H4 (cell line): ENCODE measurements at places on chromosomes 2 and 18.
A peak's percentile ranks its signal among the peaks of the same experiment; 100 is the strongest.

- DNase-seq = peak; percentile 27
Measured at GRCh38 chr2:225052703-225053102, 10.4 kb upstream of the DOCK10 start.

DNA sequence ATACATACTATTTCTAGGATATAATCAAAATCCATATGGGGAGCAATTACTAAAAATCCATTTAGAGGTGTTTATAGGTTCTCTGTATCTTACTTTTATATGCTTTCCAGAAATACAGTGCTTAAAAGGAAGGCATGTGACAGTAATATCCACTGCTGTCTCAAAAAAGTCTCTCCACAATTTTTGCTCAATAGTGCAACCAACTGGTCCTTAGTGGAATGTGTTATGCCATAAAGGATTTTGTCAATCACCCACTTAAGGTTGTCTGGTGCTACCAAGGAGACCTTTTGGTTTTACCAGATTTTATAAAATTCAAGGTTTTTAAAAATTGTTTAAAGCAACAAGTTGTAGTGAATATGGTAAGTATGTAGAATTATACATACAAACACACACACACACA lies 328.5 kb upstream of the DSEL start:
- DNase-seq = peak; percentile 29

GRCh38 chr2:16755442-16755841 lies 89.8 kb upstream of the CYRIA start:
- DNase-seq = no peak

DNA sequence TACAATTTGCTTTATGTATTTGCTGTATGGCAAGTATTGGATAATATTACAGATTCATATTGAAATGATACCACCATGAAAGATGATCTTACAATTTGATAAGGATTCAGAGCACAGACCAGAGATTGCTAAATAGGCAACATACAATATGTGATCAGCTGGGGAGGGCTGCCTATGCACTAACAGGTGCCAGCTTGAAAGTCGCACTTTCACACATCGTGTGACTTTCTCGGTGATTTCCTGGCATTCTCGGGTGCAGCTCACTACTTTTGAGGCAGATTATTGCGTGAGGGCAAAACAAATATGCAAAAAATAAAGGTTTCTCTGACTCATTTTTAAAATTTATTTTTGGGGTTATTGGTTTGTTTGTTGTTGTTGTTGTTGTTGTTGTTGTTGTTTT lies 36.0 kb downstream of the RBMS1 start:
- no peak for DNase-seq

- DNase-seq = peak; percentile 75
Measured at GRCh38 chr2:229922449-229923386, at the start of gene FBXO36. FBXO36 (plus strand) TSS chr2:229922503; CDS start chr2:229922514, 11 bp downstream.

DNA sequence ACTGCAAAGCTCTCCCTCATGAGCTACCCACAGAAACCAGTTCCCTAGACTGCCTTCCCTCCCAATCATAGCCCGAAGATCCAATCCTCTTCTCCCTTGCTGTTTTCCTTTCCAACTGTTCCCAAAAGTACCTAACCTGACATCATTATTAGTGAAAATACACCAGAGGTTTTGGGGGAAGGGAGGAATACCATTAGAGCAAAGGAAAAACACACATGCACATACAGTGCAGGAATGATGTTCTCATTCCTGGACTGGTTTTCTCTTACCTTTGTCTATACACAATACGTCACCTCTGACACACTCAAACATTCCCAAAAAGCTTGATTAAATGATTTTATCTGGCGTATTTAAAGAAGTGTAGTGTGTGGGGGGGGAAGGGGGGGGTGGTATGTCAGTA lies 46.2 kb downstream of the IKZF2 start:
- no peak for DNase-seq

GRCh38 chr2:223538920-223539440 lies 63.2 kb downstream of the SCG2 start:
- DNase-seq = no peak

GRCh38 chr18:64090876-64091275 lies 58.0 kb downstream of the LINC00305 start:
- DNase-seq = no peak

DNA sequence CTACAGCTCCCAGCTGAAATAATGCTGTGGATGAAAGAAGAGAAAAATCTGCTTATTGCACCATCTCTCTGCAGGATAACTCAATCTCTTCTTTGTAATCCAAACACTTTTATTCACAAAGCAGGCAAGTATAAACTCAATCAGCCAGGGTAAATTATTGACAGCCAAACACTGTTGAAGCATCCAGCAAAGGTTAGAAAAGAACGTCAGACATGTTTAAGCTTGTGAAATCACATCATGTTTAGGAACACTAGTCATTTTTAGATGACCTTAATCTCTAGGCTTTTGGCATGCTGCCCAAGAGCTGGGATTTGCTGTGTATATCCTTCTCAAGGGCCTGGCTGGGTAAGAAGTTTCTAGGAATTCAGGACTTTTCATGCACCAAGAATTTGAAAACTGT lies 1148.1 kb upstream of the FANCL start:
- peak; percentile 16 for DNase-seq

DNA sequence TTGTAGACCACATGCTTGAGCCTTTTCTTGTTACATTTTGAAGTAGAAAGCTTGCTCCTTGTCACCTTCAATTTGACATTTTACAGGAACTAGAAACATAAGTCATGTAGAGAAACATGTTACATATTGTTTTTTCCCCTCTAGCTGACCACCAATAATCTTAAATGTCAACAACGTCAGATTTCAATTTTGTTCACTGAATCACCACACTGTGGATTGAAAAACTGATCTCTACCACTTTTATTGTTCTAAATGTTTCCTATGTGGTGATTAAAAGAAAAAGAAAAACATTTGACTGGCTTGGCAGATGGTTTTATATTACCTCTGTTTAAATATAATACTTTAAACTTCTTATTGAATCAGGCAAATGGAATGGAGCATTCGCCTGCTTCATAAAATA lies 87.7 kb downstream of the DSEL start:
- DNase-seq = peak; percentile 29
